DMS53 (cell line): ENCODE measurements at places on chromosomes 3 and 15.

DNA sequence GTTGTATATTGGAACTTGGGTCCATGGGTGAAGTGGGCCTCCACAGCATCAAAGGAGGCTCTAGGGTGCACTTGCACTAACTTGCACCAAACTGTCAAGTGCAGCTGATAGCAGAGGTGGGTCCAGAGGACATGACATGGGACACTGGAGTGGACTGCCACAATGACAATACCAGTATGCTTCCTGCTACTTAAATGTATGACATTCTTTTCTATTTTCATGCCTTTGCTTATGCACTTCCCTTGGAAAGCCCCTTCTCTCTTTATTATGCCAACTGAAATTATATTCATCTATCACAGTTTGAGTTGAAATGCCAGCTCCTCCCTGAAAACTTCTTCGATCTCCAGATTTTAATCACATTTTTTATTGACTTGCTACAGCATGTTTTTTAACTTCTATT lies 101.8 kb downstream of the CFAP20DC start:
- no peak for DNase-seq

- no peak for DNase-seq
Measured at GRCh38 chr15:91534235-91534634, 319.3 kb upstream of the SLCO3A1 start.

- DNase-seq = no peak
Measured at GRCh38 chr15:63831041-63831440, 2.7 kb downstream of the HERC1 start.

GRCh38 chr3:189171707-189172106 lies at the start of gene TPRG1:
TPRG1 (plus strand) TSS chr3:189171971; CDS start chr3:189207385, 35,414 bp downstream.
- DNase-seq = no peak

DNA sequence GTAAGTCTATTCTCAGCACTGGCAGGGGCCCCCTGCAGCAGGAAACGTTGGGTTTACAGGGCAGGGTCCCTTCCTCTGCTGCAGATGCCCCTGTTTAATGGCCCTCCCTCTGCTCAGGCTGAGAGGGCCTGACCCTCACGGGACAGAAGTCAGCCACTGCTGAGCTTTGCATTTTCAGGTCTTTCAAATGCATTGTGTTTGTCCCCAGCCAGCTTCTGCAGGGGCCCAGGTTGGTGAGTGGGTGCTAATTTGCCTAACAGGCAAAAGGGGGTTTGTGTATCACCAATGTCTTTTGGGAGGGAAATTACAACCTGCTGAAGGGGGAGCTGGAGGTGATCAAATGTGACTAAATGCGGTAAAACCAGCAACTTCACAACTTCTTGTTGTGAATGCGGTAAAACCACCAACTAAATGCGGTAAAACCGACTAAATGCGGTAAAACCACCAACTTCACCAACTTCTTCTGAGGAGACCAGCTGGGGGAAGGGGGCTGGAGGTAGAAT lies 44.8 kb upstream of the UBE2E1 start:
- DNase-seq = no peak

GRCh38 chr3:147409143-147410115 lies at the start of gene ZIC1:
ZIC1 (plus strand) TSS chr3:147409365; CDS start chr3:147410113, 748 bp downstream.
- no peak for DNase-seq

DNA sequence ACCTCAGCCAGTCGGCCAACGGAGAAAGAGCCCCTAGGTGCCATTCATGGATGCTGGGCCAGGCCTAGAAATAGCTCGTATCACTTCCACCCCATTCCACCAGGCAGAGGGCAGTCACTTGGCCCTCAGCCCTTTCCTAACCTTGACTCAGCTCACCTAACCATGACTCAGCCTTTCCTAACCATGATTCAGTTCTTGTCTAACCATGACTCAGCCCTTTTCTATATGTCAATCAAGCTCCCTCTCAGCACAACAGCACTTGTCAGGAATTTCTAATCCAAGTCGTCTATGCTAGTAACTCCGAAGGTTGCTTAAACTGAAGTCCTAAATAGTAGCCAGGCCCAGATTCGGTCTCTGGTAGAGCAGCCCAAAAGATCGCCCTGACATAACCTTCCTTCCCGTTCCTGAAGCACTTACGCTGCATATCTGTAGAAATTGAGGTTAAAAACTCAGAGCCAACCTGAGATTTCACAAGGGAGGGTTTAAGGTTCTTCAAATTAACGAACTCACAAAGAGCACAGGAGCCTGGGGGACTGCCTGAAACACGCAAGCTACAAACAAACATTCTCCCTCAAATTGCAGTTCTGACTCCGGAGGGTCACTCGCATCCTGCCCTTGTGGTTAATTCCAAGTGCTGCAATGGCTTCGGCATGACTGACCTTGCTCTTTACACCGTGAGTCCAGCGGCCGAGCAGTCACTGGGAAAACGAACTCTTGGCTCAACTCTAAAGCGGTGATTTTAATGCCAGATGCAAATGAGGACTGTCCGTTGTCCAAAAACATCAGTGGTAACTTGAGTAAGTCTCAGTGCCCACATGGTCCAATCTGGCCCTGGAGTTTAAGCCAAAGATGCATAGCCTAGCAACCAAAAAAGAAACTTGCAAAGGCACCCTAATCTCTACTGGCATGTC lies 99.9 kb downstream of the ADAMTS17 start:
- DNase-seq = peak; percentile 71

- peak; percentile 35 for DNase-seq
Measured at GRCh38 chr3:171446801-171447578, 13.2 kb downstream of the TNIK start.

GRCh38 chr3:22966349-22966748 lies 236.8 kb upstream of the UBE2E2 start:
- no peak for DNase-seq

DNA sequence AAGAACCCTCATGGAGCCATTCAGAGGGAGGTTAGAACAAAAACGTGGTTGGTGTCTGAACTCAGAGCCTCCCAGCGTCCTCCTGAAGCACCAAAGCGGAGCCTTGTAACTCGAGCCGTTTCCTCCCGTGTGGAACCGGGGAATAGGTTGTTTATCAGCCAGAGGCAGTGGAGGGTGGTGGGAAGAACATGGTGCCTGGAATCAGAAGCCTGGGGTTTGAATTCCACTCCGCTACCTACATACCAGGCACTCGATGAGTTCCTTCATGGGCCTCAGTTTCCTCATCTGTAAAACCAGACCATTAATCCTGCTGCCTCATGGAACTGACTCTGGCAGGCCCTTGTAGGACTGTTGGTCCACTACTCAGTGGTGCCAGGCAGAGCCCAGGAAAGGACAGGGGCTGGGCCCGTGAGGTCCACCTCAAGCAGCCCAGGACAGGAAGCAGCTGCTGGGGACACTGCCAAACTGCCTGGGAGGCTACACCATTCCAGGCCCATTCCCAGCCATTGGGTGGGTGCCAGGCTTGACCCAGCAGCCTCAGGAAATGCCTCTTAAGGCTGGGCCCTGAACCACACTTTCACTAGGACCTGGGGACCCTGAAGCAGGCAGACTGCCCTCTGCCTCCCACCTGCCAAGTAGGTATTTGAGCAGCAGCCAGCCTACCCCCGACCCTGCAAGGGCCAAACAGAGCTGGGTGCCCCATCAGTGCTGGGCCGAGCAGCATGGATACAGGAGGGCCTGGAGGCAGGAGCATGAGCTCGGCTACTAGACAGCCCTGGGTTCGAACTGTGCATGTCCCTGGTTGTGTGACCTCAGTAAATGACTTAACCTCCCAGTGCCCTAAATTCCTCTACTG lies 33.4 kb downstream of the PRKCD start:
- peak; percentile 15 for DNase-seq

GRCh38 chr15:84967380-84967779 lies 14.3 kb upstream of the PDE8A start:
- DNase-seq = no peak

- DNase-seq = no peak
Measured at GRCh38 chr3:103927896-103928295, 1438.8 kb upstream of the ALCAM start.

DNA sequence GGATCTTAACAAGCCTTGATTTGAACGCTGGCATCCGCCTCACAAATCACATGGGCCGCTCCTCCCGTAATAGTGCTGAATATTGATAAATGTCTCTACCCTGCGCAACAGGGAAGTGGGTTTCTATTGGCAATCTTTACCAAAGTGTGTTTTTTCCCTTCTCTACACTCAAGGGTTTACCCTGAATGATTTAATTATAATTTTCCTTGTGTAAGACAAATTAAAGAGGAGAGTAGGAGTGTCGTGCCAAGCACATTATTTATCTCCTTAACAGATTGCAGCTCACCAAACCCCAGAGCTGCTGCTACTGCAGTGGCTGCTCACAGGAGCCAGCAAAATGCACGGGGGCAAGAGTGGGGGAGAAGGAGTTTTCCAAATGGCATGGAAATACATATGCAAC lies 545.8 kb downstream of the FOXP1 start:
- no peak for DNase-seq

DNA sequence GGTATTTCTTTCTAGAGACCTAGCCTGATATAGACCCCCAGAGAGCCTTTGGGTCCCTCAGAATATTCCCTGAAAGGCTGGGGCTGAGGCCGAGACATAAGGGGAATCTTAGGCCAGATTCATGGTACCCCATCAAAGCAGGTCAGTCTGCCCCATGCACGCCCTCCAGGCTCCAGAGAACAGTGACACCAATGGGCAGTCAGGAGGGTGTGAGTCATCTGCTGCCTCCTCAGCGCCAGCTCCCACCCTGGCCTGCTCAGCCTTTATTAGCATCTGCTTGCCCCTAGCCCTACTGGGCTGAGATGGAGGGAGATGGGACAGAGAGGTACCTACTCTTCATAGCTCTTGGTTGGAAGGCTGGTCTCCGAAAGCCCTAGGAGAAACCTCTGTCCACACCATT lies 14.3 kb upstream of the CAMKV start:
- DNase-seq = no peak

GRCh38 chr3:140902791-140903190 lies 38.8 kb upstream of the SLC25A36 start:
- peak; percentile 91 for DNase-seq

- no peak for DNase-seq
Measured at GRCh38 chr3:71570546-71570945, 13.0 kb downstream of the FOXP1 start.

GRCh38 chr3:4907050-4907449 lies 72.2 kb upstream of the BHLHE40 start:
- DNase-seq = no peak

DNA sequence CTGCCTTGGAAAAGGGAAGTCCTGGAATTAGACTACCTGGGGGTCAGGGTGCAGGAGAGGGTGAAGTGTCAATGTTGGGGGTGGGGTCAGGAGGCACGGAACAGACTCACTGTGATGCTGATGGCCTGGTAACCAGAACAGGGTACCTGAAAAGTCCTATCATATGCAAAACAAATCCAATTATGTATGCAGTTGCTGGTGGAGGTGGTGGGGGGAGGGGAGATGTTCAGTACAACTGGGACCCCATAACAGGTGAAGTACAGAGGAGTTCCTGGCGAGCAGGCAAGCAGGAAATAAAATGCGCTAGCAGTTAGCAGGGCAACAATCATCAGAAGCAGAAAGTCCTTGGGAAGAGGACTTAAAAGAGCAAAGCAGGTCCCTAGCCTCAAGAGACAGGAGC lies 4.2 kb upstream of the KATNBL1 start:
- no peak for DNase-seq
